ENCODE measurements at places on chromosomes 2 and 18.
A peak's percentile ranks its signal among the peaks of the same experiment; 100 is the strongest.

GRCh38 chr18:79385708-79386341 is 9.9 kb upstream of the NFATC1 start:
- no peak for DNase-seq

DNA sequence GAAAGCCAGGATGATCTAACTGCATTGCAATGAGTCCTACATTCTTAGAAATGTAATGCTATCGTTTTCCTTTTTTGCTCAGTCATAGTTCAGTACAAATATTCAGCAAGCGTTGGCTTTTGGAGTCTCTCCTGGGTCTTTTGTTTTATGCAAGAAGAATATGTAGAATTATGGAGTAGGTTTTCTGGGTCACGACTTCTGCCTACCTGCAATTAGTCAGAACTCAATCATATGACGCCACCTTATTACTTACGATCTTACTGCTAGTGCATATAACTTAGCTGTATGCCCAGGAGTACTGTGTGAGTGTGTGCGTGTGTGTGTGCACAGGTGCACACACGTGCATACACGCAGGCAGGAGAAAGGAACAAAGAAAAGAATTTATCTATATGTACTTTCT is 640.2 kb downstream of the STK39 start:
- no peak for DNase-seq

- no peak for DNase-seq
Measured at GRCh38 chr18:3494245-3494526, 44.2 kb downstream of the TGIF1 start.

DNA sequence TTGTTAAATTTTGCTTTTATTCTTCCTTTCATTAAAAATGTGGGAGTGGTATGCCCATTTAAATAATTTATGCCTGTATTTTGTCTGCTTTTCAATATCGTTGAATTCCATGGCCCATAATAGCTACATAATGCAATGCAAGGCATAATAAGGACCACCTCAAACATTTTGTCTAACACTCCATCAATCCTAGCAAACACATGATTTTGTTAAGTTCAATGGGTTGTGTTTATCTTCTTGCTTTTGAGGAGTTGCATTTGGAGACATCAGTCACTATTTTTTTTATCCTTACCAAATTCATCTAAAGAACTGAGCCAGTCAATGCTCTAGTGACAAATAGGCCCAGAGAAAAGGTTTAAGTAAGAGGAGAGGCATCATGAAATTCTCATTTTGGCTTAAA is 145.5 kb downstream of the ZNF385B start:
- DNase-seq, result no peak

DNA sequence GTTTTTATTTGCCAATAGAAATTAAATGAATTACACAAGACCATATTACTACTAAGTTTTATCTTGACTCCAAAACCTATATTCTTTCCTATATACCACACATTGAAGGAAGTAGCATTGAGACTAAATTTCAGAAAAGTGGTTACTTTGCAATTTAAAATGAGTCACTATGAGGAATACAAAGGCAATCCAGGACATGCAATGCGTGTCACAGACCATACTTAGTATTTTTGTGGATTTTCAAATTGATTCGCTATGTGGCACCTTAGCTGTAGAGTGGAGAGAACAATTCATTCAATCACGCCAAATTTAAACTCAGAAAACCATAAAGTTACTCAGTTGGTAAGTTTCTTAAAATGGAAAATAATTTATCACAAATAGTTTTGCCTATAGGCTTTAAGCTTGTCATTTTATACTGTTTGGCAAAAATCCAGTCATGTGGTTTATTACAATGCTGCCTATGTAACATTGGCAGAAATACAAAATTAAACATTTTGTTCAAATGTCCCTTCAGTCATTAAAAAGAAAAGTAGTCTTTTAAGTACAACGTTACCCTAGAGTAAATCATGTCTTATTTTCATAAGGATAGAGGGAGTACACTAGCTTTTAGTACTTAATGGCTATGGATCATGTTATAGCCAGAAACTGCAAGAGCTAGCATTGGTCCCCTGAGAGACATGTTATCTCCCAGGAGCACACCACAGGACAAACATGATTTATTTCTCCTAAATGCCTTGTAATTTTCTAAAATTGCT is 222.8 kb upstream of the CDH7 start:
- DNase-seq, result peak; percentile 52

DNA sequence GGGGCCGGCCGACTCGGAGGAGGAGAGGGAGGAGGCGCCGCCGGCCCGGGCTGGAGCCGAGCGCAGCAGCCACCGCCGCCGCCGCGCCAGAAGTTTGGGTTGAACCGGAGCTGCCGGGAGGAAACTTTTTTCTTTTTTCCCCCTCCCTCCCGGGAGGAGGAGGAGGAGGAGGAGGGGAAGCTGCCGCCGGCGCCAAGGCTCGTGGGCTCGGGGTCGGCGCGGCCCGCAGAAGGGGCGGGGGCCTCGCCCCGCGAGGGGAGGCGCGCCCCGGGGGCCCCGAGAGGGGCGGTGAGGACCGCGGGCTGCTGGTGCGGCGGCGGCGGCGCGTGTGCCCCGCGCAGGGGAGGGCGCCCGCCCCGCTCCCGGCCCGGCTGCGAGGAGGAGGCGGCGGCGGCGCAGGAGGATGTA is 316 bp downstream of the CRIM1 start:
- no peak for DNase-seq

DNA sequence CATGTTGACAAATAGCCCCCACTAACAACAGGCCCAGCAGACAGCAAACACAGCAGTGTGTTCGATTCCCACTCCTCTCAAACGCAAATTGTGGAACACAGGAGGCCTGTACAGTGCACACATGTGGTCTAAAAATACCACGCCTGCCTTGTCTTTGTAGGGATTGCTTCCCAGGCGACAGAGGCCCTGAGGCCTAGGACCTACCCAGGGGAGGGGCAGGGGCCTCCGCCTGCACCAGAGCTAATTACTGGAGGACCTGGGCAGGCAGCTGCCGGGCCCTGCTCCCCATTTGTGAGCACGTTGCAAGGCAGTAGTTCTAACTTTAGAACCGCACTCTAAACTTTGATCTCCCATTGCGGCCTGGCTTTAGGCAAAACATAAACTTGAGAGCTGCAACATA is 316.0 kb downstream of the TXNL1 start:
- DNase-seq, result no peak

DNA sequence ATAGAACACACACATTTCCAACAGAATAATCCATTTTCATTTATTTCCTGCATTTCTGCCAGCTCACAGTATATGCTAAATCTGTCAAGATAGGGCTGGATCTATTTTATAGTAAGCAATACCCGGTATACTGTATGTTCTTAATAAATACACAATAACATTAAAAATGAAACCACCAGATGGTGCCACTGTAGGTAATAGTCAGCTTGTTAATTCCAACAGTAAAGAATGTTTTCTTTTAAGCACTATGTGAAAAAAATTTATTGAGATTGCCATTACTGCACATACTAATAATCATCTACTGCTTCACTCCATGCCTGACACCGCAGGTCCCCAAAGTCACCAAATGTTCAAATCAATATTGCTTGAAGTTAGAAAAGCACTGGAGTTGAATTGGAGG is 131.5 kb upstream of the PGAP1 start:
- no peak for DNase-seq

- no peak for DNase-seq
Measured at GRCh38 chr2:70188460-70188859, 2.4 kb downstream of the C2orf42 start.

DNA sequence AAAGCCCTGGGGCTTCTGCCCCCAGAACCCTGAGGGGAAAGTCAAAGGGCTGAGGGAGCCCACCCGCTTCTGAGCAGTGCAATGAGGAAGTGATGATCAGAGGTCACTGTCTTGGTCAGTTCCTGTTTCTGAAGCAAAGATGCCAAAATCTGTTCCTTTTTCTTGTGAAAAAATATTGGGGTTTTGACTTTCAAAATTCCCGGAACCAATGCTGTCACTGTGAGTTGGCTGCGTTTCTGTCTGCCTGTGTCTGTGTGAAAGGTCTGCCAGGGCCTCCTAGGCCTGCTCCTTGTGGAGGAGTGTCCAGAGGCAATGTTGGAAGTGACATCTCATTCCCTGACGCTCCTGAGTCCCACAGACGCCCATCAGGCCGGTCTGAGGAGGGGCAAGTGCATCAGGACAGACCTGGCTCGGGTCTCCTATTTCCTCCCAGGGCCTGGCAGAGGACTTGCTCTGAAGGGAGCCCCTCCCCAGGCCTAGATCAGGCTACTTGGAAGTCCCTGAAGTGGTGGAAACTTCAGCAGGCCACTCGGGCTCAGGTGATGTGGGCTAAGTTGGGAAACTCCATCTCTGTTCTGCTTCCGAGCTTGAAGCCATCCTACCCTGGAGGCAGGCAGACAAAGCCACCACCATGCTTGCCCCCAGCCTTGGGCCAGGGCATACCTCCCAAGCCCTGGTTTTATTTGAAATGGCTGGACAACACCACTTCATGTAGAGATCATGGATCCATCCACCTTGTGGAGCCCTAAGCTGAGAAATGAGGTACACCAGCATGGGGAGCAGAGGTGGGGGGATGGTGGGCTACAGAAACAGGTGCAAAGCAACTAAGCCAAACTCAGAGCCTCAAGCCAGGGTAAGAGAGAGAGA is 51.0 kb downstream of the PKDCC start:
- no peak for DNase-seq

DNA sequence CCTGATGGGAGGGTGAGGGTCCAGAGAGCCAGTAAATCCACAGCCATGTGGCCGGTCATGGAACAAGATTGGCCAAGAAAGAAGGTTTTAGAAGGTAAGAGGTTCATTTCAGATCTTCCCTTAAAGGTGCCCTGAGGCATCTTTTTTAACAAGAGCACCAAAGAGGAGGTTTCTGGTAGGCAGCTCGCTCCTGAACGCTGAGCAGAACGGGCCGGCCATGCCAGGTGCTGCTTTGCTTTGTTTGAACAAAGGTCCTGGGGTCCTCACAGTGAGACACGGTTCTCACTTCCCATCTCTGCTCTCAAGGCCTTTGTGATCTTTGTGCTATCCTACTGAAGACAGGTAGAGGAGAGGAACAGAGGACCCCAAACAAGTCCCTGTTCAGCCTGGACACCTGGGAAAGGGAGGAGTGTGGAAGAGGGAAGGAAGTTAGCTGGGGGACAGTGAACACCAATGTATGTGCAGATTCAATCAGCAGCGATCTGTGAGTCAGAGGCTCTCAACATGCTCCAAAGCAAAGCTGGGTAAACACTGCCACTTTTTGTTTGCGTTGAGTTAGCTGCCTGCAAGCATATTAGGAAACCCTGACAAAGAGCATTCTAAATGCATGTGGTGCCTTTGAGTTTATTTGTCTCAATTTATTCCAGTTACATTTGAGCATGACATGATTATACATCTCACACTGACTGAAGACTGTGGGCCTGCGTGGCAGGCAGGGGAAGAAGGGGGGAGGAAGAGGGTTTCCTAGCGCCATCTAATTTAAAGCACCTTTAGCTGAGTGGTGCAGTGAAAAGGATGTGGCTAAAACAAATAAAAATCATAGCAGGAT is 102.4 kb downstream of the ASB1 start:
- peak; percentile 80 for DNase-seq

GRCh38 chr2:55843096-55843993 is 80.2 kb downstream of the EFEMP1 start:
- DNase-seq, result no peak

GRCh38 chr18:61755555-61755954 is 137.3 kb downstream of the RNF152 start:
- no peak for DNase-seq

GRCh38 chr18:68676913-68677312 is 38.0 kb downstream of the TMX3 start:
- no peak for DNase-seq

DNA sequence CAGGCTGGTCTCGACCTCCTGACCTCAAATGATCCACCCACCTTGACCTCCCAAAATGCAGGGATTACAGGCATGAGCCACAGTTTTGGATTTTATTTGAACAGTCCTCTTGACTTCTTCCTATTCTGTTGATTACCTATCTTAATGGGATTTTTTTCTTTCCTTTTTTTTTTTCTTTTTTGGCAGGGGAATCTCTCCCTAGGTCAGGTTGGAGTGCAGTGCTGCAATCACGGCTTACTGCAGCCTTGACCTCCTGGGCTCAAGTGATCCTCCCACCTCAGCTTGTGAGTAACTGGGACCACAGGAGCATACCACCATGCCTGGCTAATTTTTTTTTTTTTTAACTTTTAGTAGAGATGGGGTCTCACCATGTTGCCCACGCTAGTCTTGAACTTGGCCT is 2.8 kb downstream of the MTHFD2 start:
- no peak for DNase-seq

GRCh38 chr2:223602972-223603371 is 811 bp upstream of the SCG2 start:
- DNase-seq, result no peak

GRCh38 chr2:235552671-235553070 is 58.8 kb downstream of the AGAP1 start:
- DNase-seq, result no peak

GRCh38 chr2:159658881-159659873 is 42.8 kb upstream of the BAZ2B start:
- DNase-seq, result no peak

DNA sequence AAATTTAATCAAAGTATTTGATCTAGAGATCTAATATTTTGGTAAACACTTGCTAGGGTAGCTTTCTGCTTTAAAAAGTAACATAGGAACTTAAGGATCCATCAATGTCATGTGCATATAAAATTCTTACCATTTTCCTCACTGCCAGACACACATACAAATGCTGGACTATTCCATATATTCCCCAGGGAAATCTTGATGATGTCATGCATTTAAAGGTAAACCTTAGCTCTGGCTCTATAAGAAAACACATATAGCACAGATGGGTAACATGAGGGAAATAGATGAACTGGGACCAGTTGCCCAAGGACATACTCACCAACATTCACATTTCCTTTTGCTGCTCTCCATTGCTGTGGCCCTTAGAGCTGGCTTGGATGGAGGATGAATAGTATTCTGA is 79.1 kb upstream of the FMNL2 start:
- DNase-seq, result no peak

GRCh38 chr18:336713-337112 is 68.9 kb upstream of the THOC1 start:
- DNase-seq, result no peak

GRCh38 chr2:234611209-234611608 is 114.3 kb upstream of the ARL4C start:
- no peak for DNase-seq

DNA sequence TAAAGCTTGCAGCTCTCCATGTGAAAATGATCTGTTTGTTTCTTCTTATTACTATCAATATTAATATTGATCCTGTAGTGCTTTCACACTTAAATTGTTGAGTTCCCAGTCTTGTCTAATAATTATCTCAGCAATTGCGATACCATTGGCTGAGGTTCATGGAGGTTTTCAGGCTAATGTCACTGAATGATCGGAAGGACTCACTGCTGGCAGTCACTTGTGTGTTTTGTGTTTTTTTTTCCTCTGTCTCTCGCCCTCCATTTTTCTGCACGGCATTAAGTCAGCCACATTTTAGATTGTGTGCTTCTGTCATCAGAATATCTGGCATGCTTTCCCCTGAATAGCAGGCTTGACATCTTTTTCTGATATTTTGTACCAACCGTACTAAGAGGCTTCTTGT is 43.7 kb downstream of the AGAP1 start:
- DNase-seq, result no peak

DNA sequence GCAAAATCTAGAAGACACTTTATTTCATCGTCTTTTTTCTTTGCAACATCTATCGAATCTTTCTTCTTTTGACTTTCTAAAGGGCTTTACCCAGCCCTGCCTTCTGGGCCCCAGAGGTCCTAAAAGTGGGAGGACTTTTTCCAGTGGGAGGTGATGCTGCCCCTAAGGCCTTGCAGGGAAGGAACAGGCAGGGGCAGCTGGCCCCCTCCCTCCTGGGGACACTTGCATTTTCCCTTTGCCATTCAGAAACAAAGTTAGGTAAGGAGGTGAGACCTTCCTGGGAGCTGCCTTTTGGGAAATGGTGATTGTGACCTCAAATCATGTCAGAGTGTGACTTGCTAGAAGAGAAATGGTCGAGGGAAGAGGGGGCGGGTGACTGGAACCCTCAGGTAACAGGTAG is 132.7 kb downstream of the GLI2 start:
- DNase-seq, result no peak

Measured in NCI-H1436 treated with DMSO at 0.1 percent for 48 hours (cell line).